NCI-H187 (cell line): ENCODE measurements at places on chromosomes 2 and 18.

GRCh38 chr2:1641523-1641922 lies 102.8 kb downstream of the PXDN start:
- no peak for DNase-seq

- DNase-seq: no peak
Measured at GRCh38 chr2:169324581-169325260, 37.6 kb downstream of the LRP2 start.

DNA sequence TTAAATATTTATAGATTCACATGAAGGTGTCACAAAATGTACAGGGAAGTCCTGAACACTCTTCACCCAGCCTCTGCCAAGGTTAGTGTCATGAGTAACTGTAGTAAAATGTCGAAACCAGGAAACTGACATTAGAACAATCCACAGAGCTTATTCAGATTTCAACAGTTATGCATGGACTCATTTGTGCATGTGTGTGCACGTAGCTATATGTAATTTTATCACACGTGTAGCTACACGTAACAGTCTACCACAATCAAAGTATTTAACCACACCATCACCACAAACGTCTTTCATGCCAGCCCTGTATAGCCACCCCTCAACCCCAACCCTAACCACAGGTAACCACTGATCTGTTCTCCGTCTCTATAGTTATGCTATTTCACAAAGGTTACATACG lies 211.7 kb upstream of the REV1 start:
- no peak for DNase-seq

GRCh38 chr2:174971868-174972781 lies 33.1 kb downstream of the CHN1 start:
- DNase-seq: no peak

DNA sequence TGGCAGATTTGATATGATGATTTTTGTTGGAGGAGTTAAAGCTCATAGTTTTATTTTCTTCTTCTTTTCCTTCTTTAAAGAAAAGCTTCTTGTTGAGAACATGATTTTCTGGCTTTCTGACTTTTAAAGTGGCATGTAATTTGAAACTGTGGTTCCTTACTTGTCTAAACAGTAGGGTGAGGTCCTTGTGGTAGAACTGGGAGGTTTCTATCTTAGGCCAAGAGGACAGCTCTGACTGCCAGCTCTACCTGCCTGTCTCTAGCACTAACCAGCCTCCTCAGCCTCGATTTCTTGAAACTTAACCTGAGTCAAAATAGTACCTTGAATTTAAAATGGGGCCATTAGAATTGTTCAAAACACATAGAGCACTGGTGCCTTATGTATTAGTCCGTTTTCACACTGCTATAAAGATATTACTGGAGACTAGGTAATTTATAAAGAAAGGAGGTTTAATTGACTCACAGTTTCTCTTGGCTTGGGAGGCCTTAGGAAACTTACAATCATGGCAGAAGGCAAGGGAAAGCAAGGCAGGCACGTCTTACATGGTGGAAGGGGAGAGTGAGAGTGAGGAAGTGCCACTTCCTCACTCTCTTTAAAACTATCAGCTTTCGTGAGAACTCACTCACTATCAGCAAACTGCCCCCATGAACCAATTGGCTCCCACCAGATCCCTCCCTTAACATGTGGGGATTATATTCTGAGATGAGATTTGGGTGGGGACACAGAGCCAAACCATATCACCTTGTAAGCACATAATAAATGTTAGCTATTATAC lies 119.0 kb downstream of the CERS6 start:
- no peak for DNase-seq

DNA sequence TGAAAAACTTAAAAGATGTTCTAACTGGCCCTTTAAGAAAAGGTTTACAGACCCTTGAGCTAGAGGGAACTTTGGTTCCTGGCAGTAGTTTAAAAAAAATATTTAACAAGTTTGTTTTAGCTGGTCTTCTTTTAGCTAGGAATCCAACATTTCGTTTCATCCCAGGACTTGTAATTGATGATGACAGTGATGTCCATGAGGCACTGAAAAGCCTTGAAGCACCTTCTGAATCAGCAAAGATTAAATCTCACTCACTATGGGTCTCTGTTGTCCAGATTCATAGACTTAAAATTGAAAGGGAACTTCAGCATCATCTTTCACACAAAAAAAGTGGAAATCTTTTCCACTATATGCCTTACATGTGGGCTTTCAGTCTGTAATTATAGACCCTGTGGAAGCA lies 102.9 kb upstream of the ETAA1 start:
- no peak for DNase-seq

GRCh38 chr2:44628297-44628696 lies 266.6 kb downstream of the CAMKMT start:
- no peak for DNase-seq

DNA sequence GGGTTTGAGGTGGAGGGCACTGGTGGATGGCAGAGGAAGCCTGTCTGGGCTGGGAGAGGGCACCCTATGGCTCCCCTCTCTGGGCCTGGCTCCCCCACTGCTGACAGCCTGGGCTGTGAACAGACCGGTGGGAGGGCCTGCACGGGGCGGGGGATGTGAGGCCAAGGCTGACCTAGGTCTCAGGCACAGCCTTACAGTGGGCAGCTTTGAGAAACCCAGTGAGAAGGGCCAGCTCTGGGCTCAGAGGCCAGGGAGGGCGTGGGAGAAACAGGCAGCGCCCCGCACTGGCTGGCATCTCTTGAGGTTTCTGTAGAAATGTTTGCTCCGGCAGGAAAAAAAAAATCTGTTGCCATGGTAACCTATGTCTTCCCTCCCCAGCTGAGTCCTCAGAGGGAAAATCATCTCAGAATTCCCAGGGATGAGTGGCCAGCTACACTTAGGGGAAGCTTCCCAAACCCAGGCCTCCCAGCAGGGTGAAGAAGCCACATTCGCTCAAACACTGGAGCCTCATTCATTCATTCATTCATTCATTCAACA lies 71.7 kb upstream of the TAF1B start:
- DNase-seq: no peak

DNA sequence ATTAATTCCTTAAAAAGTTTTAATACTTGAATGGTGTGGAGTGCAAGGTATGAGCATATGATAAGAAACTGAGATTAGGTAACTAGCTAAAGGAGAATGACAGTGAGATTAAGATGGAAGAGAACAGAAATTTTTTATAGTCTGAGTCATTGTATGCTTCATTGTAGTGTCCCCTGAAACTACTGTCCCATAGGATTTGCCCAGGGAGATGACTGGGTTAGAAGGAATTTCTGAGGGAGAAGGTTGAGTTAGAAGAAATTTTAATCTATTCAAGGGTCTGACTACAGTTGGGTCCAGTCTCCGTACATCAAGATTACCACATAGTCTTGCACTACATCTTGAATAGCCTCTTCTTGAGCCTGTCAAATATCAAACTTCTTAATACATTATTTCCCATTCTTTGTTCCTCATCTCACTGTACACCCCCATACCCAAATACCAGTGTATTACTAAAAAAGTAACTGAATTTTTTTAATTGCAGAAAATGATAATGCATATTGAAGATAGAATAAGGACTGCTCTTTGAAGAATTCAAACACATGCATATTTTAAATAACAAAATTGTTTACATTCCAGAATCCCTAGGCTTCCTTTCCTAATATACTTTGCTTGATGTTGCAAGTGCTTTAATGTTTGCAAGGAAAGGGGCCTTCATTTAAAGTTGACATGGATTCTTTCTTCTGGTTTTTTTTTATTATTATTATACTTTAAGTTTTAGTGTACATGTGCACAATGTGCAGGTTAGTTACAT lies 314.3 kb upstream of the COL3A1 start:
- DNase-seq: no peak

GRCh38 chr2:162072181-162072702 lies 1.8 kb downstream of the DPP4 start:
- no peak for DNase-seq

DNA sequence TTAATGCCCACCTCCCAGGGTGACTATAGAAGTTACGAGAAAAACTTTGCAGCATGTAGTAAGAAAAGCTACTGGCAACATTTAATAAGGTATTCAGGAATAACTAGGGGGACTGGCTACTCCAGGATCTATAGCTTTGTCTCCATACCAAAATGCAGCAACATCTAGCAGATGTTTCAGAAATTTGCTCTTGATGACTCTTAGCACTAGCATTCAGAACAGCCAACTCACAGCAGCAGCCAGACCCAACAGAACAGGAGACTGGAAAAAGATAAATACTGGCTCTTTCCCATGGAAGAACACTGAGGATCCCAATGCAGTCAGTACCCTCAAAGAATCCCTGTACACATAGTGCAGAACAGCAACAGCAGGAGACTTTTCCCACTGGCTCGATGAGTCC lies 105.0 kb downstream of the PRKRA start:
- DNase-seq: no peak

GRCh38 chr2:219615036-219615435 lies 12.4 kb upstream of the SLC4A3 start:
- no peak for DNase-seq

GRCh38 chr2:3294493-3294892 lies 83.1 kb downstream of the EIPR1 start:
- no peak for DNase-seq

- no peak for DNase-seq
Measured at GRCh38 chr2:241308267-241308666, 7.2 kb downstream of the HDLBP start.

DNA sequence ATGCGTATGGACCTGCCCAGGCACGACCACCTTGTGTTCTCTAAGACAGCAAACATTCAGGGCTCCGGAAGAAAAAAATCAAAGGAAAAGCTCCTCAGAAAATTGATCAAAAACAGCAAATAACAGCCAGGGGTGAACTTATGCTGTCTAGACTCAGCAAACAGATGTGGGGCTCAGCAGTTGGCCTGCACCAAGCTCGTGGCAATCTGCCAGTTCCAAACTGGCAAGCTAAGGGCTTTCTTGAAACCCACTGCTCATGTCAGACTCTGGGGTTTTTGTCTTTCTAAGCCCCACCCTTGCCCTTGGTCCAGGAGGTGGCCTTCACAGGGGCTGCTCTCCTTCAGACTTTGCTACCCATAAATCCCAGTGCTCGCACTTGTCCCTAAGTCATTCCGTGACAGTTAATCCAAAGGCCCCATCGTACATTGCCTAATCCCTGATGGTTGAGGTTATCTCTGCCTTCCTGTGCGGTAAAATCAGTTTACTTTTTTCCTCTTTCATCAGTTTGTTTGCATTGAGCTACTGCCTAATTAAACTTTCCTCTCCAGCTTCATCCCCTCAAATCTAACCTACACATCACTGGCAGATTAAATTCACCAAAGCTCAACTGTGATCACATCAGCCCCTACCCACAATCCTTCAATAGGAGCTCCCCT lies 408.0 kb downstream of the LRATD1 start:
- no peak for DNase-seq

DNA sequence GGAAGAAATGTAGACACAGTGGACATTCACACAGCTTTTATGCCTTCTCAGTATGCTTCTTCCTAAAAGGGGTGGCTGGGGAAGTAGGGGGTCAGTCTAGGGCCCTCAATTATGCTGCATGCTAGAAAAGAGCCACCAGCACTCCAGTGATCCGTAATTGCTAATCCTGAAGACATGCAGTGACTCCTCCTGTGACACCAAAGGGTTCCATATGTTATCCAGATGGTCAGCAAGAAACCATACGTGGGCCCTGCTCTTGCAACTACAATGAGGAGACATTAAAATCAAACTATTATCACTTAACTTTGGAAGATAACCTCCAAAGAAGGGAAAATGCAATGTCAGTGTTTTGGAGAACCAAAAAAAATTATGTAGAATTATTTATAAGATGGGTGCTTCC lies 143.4 kb upstream of the LYPD1 start:
- no peak for DNase-seq

DNA sequence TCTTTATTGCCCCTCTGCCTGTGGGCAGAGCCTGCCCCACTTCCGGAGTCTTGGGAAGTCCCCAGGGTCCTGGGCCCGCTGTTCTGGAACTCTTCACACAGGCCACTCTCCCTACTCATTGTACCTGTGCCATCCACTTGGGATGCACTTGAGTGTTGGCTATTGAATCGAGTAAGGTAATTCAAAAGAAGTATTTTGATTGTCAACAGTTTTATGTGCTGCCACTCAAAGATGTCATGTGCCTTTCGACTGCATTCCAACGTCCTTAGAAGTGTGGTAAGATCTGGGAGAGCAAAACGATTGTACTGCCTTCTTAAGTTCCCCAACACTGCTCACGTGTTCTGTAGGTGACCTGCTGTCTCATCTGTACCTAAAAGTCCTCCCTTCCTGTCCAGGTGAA lies 77.0 kb upstream of the SMIM21 start:
- peak; percentile 9 for DNase-seq

- DNase-seq: no peak
Measured at GRCh38 chr2:6812857-6813530, 52.7 kb downstream of the CMPK2 start.

DNA sequence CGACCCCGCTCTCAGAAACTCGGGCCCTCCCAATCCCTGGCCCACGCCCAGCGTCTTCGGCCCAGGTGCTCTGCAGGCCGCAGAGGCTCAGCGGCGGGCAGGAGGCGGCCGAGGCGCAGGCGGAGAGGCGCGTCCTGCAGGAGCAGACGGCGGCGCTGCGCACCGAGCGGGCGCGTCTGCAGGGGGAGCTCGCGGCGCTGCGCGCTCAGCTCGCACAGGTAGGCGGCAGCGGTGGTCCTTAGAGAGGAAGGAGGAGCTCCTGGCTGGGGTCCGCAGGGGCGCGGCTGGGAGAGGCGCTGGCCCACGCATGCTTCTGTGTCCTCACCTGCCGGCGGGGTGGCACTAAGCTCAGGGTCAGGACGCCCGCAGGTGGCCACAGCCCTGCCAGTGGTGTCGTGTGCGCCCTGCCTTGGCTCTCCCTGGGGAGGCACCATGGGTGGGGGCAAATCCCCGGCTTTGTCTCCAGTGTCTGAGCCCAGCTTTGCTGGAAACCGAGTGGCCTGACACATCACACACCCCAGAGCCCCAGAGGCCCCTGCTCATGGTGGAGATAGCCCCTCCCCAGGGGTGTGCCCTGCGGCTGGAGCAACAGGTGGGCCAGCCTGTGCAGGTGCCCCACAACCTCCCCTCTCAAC lies 14.9 kb upstream of the SNED1 start:
- DNase-seq: no peak

GRCh38 chr2:28586867-28587266 lies 91.0 kb downstream of the PLB1 start:
- no peak for DNase-seq

GRCh38 chr2:176261136-176261535 lies 8.1 kb upstream of the MTX2 start:
- DNase-seq: no peak

DNA sequence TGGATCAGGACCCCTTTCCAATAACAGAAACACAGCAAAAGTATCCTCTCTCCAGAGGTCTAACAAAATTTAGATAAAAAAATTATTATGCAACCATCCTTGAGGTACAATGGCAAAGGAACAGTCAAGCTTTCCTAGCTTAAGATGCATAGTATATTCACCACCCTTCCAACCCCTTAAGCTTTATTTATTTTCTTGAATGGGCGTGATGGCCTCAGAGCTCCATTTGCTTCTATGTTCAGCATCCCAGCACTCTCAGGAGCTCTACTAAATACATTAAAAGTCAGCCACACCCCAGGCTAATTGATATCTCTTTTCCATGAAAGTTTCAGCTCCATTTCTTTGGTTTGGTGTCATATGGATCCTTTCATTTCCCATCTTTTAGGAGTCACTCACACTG lies 1335.2 kb upstream of the ZEB2 start:
- no peak for DNase-seq
